ENCODE measurements at places on chromosomes 13 and 19.
A peak's percentile ranks its signal among the peaks of the same experiment; 100 is the strongest.

- no peak for DNase-seq
Observed at GRCh38 chr13:35342440-35342839, 134.0 kb downstream of the MAB21L1 start.

DNA sequence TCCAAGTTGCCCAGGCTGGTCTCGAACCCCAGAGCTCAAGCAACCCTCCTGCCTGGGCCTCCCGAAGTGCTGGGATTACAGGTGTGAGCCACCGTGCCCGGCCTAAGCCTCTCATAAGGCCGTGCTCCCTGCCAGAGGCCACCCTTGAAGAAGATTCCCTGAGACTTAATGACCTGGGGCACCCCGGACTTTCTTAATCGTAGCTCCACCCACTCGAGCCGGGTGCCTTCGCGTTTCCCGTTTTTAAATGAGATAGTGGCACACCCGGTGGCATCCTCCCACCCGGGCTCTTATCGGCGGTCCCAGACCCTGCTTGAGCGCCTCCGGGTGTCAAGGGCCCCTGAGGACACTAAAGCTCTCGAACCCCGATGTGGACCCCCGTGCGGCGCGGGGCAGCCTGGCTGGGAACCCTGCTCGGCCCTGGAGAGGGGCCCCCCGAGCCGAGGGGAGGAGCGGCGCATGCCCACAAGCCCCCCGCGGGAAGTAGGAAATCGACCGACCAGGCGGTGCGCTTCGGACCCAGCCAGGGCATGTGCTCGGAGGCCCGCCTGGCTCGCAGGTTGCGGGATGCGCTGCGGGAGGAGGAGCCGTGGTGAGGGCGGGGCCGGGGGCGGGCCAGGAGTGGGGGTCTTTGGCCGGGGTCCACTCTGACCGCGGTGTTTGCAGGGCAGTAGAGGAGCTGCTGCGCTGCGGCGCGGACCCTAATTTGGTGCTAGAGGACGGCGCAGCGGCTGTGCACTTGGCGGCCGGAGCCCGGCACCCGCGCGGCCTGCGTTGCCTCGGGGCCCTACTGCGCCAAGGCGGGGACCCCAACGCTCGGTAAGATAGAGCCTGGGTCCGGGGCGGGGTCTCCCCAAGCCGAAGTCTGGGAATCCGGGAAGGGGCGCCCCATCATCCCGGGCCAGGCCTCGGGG is at the start of gene ANKLE1:
ANKLE1 (plus strand) TSS at position 511 of the 914 bp plus-strand sequence; CDS start at position 531, 20 bp downstream.
- DNase-seq, result peak; percentile 16

DNA sequence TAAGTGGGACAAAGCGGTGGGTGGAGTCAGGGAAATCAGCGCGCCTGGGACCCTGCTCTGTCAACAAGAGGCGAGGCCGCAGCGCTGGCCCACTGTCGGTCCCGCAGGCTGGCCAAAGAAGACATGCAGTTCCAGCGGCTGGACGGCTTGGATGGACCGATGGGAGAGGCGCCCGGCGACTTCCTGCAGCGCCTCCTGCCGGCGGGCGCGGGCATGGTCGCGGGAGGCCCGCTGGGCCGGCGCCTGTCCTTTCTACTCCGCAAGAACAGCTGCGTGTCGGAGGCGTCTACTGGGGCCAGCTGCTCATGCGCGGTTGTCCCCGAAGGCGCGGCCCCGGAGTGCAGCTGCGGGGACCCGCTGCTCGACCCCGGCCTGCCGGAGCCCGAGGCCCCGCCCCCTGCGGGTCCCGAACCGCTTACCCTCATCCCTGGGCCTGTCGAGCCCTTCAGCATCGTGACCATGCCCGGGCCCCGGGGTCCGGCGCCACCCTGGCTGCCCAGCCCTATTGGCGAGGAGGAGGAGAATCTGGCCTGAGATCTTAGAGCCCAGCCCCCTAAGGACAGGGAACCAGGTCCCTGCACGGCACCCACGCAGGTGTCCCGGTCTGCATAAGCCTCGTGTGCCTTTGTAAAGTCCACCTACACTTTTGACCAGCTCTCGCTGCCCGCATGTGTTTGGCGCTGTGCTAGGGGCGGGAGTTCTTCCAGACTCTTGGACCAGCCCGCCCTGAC is 6.1 kb downstream of the BEST2 start:
- DNase-seq, result peak; percentile 40

DNA sequence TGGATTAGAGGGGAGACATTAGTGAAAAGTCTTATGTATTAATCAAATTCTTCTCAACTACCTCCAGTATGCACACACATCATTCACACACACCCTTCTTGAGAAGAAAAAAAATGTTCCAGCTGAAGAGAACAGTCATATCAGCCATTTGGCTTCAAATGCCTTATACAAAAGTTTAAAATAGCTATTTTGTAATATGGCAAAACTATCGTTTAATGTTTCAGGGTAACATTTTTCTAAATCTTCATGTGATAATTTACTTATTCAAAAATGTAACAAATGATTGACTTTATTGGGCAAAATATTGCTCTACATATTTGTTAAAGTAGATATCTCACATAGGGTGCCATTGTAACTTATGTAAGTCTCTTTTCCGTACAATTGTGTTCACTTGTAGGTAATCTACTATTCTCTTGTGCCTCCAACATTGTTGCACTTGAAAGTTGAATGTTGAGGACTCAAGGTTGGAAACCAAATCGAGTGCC is 13.6 kb downstream of the ZIC2 start:
- no peak for DNase-seq

DNA sequence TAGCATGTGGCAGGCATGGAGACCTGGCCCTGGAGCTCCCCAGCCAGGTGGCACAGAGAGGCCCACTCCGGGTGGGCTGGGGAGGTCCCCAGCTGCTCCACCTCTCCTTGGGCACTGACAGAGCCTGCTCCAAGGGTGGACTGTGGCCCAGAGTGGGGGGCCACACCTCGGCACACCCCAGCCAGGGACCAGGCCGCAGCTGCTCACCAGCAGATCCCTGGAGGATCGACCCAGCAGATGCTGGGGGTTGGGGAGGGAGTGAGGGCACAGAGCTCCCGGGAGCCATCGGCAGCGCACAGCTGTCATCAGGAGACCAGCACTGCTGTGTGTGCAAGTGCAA is 72.0 kb upstream of the KCTD15 start:
- no peak for DNase-seq

GRCh38 chr13:27658546-27658945 is 36.9 kb downstream of the POLR1D start:
- no peak for DNase-seq

- DNase-seq, result no peak
Observed at GRCh38 chr13:102260256-102260655, 141.6 kb downstream of the FGF14 start.

DNA sequence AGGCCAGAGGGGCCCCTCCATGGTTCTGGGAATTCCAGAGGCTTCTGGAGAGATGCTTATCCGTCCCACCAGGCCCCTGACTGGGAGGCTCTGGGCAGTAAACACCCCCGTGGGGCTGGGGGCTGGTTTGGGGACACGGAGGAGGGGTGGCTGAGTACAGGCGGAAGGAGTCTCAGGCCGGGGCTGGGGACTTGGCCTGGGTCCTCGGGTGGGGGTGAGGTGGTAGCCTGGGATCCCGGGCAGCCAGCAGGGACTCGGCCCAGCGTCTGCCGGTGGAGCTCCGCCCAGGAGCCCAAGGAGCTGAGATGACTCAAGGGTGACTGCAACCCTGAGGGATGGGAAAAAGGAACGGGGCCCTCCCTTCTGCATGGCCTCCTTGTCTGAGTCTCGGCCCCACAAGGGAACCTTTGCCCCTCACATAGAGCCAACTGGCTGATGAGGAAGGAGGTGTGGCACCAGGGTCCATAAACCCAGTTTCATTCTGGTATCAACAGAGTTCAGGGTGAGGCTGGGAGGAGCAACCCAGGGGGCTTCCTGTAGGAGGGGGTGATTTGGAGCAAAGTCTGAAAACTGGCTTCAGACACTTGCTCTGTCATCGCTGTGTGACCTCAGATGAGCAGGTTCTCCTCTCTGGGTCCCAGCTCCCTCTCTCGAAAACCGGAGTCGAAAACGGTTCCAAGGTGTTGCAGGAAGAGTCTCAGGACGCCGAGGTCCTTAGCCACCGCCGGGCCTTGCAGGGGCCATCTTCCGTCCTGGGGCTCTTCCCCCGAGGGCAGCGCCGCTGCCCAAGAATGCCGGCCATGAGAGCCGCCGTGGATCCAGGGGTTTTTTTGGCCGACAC is 809 bp downstream of the MISP start:
- no peak for DNase-seq

DNA sequence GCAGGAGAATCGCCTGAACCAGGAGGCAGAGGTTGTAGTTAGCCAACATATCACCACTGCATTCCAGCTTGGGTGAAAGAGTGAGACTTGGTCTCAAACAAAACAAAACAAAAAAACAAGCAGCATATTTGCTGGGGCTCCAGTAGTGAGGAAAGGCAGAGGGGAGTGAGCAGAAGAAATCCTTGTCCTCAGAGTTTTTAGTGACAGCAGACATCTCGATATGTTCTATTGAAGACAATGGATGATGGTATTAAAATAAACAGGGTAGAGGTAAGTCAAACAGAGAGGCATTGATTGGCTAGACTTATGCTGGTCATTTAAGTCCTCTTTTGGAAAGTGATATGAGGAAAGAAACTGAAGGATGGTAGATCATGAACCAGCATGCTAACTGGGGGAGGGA is 19.0 kb downstream of the NLRP7 start:
- DNase-seq, result no peak

- DNase-seq, result no peak
Observed at GRCh38 chr13:26168237-26168814, 53.8 kb downstream of the RNF6 start.

DNA sequence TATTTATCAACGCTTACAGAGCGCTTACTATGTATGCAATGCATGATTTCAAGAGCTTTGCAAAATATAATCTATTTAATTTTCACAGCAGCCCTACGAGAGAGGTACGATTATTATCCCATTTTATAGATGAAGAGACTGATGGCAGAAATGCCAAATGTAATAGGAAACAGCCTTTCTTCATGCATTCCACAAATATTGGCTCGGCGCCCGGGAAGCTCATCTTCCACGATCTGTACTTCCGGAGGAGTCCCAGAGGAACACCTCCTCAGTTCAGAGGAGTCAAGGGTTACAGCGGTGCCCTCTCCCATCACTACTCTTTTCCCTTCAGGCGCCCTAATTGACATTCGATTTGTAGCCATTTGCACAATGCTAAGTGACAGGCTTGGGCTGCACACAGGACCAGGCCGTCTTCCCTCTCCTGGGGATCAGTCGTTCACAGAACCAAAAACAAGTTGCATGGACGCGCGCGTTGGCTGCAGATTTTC is 1.1 kb upstream of the ARHGAP35 start:
- DNase-seq, result no peak

GRCh38 chr13:113951246-113951999 is 22.5 kb downstream of the C13orf46 start:
- DNase-seq, result peak; percentile 30

DNA sequence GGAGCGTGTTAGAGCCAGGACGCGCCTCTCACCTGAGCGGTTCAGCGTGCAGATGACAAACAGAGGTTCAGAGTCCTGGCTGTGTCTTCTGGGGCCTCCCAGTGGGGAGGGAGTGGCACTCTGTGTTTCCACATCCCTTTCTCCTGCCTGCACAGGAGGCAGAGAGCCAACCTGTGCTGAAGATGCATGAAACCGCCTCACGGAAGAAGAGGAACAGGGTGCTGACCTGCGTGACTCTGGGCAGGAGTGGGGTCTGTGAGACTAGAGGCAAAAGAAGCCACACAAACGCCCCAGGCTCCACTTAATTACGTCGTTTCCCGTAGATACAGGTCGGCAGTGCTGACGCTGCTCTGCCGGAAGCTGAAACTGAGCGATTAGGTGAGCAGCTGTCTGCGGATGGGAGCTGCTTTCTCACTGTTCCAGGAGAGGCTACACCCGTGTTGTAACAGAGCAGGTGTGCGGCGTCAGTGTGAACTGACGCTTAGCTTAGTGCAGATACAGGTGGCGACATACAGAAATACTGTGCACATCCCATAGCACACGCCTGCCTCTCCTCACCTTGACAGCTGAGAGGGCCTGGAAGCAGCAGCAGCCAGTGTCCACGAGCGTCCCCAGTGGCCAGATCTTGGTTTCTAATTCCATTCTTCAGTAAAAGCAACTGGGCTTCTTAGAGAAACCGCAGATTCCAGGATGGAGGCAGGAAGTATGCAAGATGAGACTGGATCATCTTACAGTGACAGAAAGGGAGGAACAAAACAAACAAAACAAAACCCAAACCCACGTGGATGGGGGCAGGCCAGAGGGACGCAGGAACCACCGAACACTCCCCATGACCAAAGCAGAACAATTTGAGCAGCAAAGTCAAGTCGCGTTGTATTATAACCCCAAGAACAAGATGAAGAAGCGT is 37.7 kb upstream of the MCF2L start:
- DNase-seq, result no peak

DNA sequence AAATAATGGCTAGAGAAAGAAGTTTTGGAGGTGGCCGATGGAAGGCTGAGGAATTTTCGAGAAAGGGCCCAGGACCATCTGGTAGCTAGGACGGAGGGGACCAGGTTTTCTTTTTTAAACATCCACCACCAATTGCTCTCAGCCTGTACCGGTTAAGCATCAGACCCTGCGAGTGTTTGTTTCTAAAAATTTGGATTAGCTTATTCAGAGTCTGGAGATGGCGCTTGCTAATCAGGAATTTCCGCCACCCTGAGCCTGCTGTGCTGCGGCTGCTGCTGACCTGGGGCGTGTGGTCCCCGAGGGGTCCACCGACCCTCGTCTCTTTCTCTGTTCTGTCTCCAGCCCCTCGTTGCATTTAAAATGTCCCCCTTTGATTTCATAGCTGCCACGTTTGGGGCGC is 2.0 kb downstream of the UHRF1 start:
- no peak for DNase-seq

GRCh38 chr13:112452380-112453206 is 76.4 kb downstream of the SPACA7 start:
- DNase-seq, result no peak

GRCh38 chr19:32303193-32303592 is 42.2 kb upstream of the ZNF507 start:
- no peak for DNase-seq

- DNase-seq, result no peak
Observed at GRCh38 chr13:65347420-65348030, 1882.6 kb downstream of the PCDH9 start.

GRCh38 chr13:46577696-46578589 is 25.0 kb downstream of the LRCH1 start:
- DNase-seq, result no peak

DNA sequence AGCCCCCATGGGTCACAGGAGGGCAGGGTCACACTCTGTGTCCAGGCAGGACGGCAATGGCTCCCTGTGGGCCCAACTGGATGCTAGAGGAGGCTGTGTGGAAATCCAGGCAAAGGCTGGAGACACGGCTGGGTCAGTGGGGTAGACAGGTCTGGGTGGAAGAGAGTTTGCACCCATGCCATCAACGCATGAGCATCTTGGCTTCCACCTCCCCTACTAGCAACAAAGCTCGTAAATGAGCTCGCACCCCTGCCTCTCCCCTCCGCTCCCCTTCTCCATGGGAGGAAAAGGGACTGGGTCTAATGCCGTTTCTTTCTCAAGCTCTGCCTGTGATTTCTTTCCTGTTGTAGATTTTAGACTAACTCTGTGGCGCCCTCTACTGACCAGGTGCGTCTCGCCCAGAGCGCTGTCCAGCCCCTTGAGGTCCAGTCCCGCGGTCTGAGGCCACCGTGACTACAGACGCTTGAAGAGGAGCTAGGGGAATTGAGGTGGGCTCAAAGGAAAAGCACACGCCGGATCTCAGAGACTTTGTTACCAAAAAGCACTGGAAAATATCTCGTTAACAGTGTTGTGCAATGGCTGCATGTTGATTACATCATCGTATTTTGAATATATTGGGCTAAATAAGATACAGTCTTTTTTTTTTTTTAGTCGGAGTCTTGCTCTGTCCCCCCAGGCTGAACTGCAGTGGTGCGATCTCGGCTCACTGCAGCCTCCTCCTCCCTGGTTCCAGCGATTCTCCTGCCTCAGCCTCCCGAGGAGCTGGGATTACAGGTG is 50.7 kb upstream of the USP29 start:
- no peak for DNase-seq

Measured in effector CD8-positive, alpha-beta T cell (primary cell).